ENCODE measurements at places on chromosomes 1 and 21.

DNA sequence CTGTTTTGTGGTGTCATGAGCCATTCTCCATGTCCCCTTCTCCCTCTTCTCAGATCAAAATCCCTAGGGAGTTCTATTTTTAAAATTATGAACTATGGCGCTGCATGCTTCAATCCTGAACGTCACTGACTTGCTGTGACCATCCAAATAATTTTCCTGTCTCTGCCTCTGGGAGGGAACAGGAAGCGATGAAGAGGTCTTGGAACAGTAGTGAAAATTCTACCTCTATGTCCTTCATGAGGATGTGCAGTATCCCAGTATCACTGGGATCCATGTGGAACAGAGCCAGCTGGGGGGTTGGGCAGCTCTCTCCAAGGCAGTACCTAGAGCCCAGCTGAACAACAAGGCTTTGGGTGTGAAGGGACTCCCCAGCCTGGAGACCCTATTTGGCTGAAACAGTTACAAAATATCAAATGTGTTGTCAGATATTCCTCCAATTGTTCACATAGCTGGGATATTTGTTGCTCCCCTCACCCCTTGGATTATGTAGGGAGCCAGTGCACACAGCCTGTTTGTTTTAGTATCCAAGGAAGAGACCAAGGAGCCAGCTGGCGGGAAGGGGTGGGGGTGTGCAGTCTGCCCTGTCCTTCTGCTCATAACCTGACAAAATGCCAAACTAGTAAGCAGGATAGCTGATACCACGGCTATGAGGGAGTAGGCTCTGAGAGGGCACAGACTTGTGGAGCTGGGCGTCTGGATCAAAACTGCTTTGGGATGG, 7.6 kb downstream of the DCLRE1B start:
- DNase-seq = no peak

GRCh38 chr21:44872649-44873355, 688 bp downstream of the PTTG1IP start:
- DNase-seq = no peak

DNA sequence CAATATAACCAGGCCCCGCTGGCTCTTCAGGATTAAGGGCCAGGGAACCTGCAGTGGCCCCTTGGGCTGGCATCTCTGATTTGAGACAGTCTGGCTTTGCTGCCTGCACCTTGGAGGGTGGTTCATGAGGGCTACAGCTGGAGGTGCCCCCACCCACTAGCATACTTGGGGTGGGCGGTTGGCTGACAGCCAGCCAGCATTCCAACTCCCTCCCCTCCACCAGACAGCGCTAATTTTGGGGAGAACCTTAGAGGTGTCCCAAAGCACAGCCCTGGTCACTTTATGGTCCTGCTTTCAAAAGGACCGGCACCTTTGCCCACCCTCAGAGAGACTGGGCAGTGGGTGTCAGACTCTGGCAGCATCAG, 180.7 kb upstream of the VAMP3 start:
- DNase-seq = no peak

GRCh38 chr1:183891158-183891856, 86.4 kb downstream of the RGL1 start:
- no peak for DNase-seq

DNA sequence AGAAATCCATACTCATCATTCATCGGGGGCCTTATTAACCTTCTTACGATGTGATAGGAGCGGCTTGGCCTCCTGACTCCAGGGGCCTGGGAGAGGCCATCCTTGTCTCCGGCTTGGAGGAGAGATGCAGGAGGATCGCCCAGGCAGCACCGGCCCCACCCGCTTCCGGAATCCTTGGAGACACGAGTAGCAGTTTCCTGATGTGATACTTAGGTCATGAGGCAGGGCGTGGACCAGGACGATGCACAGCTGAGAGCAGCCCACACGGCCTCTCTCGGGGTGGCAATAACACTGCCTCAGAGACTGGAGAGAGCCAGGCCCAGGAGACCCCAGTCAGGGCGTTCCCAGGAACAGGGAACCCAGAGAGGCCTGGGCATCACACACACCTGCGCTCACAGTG, 163.6 kb upstream of the ARHGEF16 start:
- DNase-seq = no peak

DNA sequence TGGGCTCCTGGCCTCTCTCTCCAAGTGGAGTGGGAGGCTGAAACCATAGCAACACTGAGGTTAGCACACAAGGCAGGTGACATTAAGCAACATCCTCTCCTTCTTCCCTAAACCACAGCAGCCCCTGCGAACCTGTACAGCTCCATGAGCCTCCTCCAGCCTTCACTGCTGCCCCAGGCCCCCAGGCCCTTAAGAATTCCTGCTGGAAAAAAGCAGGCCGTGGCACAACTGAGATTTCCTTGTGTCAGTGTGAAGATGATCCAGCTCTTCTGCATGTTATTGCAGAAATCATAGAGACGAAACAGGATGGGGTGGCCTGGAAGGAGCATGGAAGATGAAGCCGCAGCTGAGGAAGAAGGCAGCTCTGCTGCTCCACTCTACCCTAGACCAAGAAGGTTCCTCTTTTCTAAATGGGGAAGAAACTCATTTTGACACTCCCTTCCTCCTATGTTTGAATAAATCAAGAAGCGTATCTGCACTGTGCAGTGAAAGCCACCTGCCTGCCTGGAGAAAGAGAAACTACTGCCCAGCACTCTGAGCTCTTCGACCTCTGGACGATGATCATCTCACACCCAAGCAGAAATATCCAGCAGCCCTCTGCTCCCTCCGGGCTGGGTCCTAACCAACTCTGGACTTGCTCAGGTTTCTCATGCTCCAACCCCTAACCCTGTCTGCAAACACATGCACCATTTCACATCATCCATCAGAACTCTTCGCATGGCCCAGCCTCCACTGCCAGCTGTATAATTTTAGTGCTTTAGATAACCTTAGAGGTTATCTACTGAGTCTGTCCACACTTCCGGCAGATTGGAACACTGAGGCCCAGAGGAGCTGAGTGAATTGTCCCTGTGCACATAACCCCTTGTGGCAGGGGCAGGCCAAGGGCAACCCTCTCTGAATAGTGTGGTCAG, 20.7 kb downstream of the SH3BP5L start:
- DNase-seq = peak; percentile 95

GRCh38 chr1:208235982-208236761, 8.0 kb downstream of the PLXNA2 start:
- no peak for DNase-seq

GRCh38 chr1:158124034-158124433, 56.7 kb upstream of the CD1D start:
- no peak for DNase-seq

- no peak for DNase-seq
Measured at GRCh38 chr1:41351262-41352151, 9.7 kb upstream of the FOXO6 start.

GRCh38 chr1:213996320-213997037, 8.7 kb downstream of the PROX1 start:
- no peak for DNase-seq

DNA sequence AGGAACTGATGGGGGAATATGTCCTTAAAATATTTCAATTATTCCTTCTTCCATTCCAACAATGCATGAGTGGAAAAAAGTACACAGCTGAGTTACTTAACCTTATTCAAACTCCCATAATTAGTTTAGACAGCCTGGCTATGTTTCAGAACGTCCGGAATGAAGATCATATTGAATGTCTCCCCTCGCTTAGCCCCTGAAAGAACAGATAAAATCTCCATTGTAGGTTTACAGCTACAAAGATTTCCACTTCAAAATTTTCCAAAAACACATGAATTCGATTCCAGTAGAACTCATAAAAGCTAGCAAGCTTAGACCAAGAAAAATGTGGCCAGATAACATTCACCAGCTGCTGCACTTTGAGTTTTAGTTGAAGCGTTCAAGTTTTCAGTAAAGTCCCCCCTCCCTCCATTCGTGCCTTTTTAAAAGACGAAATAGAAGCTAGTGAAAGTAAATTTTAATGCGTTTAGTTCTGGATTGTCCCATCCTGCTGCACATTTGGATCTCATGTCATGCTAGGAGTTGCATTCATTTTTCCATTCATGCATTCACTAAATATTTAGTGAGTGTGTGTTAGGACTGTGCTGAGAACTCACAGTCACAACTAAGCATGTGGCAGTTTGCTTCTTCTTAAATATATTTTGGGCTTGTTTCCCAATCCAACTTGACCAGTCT, 29.4 kb upstream of the SSX2IP start:
- no peak for DNase-seq

DNA sequence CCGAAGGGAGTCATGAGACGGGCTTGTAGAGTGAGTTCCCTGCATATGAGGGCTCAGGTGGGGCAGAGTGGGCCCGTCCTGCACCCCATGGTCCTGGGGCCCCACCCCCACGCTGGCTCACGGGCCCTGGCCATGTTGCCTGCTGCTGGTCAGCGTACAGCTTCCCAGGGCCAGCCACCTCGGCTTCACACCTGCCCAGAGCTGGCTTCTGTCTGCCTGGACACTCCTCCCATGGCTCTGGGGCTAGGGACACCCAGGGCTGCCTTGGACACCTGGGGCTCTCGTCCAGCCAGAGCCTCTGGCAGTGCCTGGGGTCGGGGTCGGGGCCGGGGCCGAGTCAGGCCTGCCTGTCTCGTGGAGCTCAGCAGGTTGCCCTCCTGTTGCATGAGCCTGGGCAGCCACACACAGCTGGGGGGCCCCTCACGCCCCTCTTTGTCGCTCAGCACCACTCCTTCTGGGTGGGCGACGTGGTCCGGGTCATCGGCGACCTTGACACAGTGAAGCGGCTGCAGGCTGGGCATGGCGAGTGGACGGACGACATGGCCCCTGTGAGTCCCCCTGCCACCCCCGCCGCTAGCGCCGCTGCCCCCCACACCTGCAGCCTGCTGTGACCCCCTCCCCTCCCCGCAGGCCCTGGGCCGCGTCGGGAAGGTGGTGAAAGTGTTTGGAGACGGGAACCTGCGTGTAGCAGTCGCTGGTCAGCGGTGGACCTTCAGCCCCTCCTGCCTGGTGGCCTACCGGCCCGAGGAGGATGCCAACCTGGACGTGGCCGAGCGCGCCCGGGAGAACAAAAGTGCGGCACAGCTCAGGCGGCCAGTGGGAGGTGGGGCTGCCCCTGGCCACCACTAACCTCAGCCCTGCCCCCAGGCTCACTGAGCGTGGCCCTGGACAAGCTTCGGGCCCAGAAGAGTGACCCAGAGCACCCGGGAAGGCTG, 5.5 kb upstream of the MMP23B start:
- DNase-seq = no peak

GRCh38 chr1:219445864-219446263, 167.0 kb downstream of the ZC3H11B start:
- DNase-seq = no peak

- DNase-seq = no peak
Measured at GRCh38 chr1:84525779-84526178, 19.4 kb upstream of the GNG5 start.

GRCh38 chr1:151175041-151175741, 590 bp downstream of the TMOD4 start:
- no peak for DNase-seq

- DNase-seq = no peak
Measured at GRCh38 chr1:5338466-5338865, 653.8 kb downstream of the NPHP4 start.

DNA sequence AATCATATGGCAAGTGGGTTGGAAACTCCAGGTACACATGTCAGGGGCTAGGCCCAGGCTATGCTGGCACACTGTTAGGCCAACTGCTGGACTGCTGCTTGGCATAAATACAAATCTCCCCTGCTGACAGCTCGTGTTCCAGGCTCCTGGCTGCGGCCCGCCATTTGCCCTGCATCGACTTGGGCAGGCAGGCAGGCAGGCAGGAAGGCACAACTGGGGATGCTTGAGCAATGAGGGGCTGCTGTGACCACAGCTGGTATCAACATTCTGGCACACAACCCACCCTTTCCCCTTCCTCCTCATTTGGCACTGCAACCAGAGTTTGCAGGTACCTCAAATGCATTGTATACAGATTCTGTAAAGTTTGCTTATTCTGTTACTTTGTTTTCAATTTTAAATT, 53.2 kb downstream of the SAMSN1 start:
- no peak for DNase-seq

GRCh38 chr1:182955596-182956588, 2.9 kb upstream of the SHCBP1L start:
- no peak for DNase-seq

- DNase-seq = no peak
Measured at GRCh38 chr1:109873278-109874175, 37.1 kb upstream of the CSF1 start.

- DNase-seq = no peak
Measured at GRCh38 chr1:166703141-166703540, 136.1 kb upstream of the POGK start.

DNA sequence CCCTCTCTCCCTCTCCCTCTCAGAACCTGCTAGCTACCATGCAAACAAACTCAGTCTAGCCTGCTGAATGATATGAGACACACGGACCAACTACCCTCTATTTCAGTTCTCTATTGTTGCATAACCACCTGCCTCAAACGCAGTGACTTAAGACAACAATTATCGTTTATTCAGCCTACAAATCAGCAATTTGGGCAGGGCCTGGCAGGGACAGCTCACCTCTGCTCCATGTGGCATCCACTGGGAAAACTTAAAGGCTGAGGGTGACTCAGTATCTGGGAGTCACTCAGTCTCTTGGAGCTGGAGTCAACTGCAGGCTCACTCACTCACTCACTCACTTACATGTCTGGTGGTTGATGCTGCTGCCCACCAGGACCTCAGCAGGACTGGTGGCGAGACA, 121.3 kb downstream of the SEC16B start:
- no peak for DNase-seq

GRCh38 chr1:145892486-145893087, 6.9 kb upstream of the ANKRD35 start:
- no peak for DNase-seq

DNA sequence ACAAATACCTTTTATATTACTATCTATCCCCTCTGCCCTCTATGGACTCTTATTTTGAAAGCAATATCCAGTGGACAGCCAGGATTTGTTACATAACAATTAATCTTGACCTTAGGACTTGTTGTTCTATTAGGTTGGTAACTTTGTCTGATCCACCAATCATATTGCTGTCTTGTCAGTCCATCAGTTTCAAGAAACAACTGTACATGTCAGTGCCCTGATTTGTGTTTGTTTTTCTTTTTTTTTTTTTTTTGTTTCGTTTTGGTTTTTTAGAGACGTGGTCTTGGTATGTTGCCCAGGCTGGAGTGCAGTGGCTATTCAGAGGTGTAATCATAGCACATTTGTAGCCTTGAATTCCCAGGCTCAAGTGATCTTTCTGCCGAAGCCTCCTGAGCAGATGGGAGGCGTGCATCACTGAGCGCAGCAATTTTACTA, 1.5 kb upstream of the SCP2 start:
- DNase-seq = no peak

DNA sequence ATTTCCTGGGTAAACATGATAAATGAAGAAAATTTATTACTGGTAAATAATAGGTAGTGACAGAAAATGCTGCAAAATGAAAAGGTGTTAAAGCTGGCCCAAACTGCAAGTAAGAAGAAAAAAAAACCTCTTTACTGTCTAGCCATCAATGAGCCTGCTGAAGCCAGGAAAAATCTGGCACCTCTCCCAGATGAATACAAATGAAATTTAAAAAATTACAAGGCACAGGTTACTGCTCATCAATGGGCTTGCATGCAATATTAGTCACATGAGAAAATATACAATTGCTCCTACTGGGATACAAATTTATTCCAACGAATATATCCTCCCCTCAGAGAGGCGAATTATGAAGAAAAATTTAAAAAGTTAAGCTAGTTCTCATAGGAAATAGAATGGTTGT, 1422.5 kb downstream of the KCNT2 start:
- no peak for DNase-seq

All from AML-193 (cell line).